ENCODE measurements at places on chromosomes 12 and 14. TPM values are rescaled to one million over a fixed set of nuclear protein-coding genes. Genes with fewer than 3 reads are reported as not detected.

SERPINA12 gene
- total RNA-seq = not detected

TMEM233 gene
- total RNA-seq = 0.51 TPM

TESPA1 gene
- 1.3 TPM for total RNA-seq

CLBA1 gene
- total RNA-seq = 2.6 TPM

EPYC gene
- not detected for total RNA-seq

FAM90A1 gene
- 0.10 TPM for total RNA-seq

POTEG gene
- total RNA-seq = not detected

DNA sequence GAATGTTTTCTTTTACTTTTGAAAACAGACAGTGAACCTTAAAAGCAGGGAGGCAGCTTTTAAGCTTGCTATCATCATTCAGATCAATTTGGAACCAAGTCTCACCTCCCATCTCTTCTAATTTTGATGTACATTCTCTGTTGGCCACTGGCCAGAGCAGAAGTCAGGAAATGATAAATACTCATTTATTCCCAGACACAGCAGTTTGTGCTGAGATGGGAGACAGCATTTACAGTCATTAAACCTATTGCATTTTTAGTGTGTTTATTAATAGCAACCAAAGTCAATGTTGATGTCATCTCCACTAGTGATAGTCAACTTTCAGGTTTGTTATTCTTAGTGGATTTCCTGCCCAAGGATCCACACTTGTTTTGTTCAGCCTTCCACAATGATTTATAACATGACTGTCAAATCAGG lies 320.0 kb upstream of the ATP2B1 start:
- no peak overlapping the region for H3K4me3 ChIP-seq
- no peaks in the 10 kb centered on the region for H3K27me3 ChIP-seq
- no peak for DNase-seq

GRCh38 chr14:104121142-104121541 lies 17.2 kb upstream of the KIF26A start:
- H3K4me3 ChIP-seq = no peak overlapping the region
- H3K36me3 ChIP-seq = no peaks in the 10 kb centered on the region

DNA sequence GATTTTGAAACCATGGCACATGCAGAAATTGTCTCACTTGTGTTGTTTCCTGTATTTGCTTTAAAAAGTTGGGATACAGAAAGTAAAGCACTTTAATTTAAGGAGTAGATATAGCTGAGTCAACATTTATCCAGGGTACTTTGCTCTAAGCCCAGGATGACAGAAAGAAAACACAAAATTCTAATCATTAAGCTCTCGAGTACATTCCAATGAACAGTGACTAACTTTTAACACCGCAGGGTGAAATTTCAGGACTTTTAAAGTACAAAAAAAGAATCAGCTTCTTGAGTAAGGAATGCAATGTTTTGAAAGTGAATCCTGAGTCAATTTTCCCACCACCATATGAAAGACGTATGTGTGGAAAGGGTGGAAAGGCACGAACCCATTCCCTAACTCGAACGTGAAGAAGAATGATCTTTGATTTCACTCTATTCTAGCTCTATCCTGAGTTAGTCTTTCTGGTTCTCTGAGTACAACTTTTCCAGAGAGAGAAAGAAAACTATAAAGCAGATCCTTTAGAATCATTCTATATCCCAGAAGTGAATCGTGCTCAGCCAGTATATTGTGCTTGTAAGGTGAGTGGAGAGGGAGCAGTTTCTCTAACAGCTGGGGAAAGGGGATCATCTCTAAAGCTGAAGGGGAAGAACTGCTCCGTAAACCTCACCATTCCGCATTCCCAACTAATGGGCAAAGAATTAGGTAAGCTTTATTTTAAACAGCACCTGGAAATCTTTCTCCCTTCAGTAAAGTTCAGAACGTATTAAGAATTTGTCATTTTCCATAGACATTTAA lies 779.0 kb upstream of the FLRT2 start:
- DNase-seq = no peak
- H3K36me3 ChIP-seq = no peaks in the 10 kb centered on the region
- no peaks in the 10 kb centered on the region for H3K4me1 ChIP-seq
- H3K4me3 ChIP-seq = no peak overlapping the region

GRCh38 chr12:93055221-93055620 lies 126.1 kb upstream of the EEA1 start:
- H3K4me3 ChIP-seq = no peak overlapping the region
- H3K4me1 ChIP-seq = peaks cover 7% of the 10 kb centered on the region
- H3K27ac ChIP-seq = no peak overlapping the region
- H3K36me3 ChIP-seq = no peaks in the 10 kb centered on the region
- DNase-seq = no peak

GRCh38 chr12:105041186-105041585 lies 43.1 kb downstream of the ALDH1L2 start:
- no peaks in the 10 kb centered on the region for H3K4me1 ChIP-seq
- no peak overlapping the region for H3K27ac ChIP-seq
- H3K4me3 ChIP-seq = no peak overlapping the region
- H3K36me3 ChIP-seq = no peaks in the 10 kb centered on the region
- H3K27me3 ChIP-seq = no peaks in the 10 kb centered on the region

GRCh38 chr14:54108481-54109471 lies 152.2 kb upstream of the BMP4 start:
- H3K4me1 ChIP-seq = peaks cover 29% of the 10 kb centered on the region
- no peaks in the 10 kb centered on the region for H3K27me3 ChIP-seq
- H3K36me3 ChIP-seq = no peaks in the 10 kb centered on the region
- DNase-seq = no peak

DNA sequence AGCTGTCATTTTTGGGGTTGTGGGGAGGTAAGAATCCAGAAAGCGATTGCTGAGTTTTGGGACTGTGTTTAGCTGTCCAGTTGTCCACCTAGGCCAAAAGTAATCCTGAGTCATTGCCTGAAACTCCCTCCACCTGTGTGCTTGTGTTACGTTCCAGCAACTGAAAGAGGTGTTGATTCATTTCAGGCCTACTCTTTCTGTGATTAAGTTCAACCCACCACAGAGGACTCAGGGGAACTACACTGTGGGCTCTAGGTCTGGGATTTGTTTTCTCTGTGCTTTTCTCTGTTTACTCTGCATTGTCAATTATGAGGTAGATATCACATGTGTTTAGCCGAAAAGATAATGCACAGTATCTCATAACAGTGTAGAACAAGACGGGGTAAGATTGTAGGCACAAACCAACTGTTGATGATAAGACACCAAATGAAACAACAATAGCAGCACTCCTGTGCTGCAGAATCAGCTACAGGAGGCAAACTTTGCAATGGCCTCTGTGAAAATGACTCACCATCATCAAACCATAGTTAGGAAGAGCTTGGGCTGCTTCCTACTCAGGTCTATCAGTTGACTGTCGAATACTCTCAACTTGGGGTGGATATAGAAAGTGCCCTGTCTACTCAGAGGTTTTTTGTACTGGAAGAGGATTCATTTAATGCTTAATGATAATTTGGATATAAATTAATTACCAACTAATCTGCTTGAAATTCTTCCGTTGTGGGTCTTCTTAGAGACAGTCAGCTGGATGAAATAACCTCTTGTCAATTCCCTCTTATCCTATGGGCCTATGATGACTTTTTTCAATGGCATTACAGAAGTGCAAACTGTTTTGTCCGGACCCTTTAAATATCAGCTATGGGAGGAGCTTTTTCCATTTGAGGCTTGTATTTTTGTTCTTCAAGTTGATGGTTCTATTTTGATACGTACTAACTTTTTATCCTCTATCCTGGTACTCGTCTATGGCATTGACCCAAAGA lies 385.9 kb downstream of the BMP4 start:
- H3K27ac ChIP-seq = no peak overlapping the region
- DNase-seq = no peak
- no peaks in the 10 kb centered on the region for H3K27me3 ChIP-seq
- no peaks in the 10 kb centered on the region for H3K4me1 ChIP-seq
- H3K36me3 ChIP-seq = no peaks in the 10 kb centered on the region

DNA sequence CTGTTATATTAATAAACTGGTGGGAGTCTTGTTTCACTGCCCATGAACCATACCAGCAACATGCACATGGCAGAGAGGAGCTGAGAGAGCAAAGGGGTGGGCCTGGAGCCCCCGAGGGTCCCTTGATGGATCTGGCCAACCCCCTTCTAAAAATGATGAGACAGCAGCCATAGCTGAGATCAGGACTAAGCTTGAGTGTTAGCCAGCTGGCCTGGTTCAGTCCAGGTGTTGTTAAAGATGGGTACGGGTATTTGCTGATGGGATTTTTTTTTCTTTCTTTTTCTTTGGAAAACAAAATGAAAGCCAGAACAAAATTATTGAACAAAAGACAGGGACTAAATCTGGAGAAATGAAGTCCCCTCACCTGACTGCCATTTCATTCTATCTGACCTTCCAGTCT lies 16.0 kb downstream of the PCBP2 start:
- H3K4me3 ChIP-seq = no peak overlapping the region
- no peaks in the 10 kb centered on the region for H3K27me3 ChIP-seq
- peaks cover 98% of the 10 kb centered on the region for H3K36me3 ChIP-seq
- DNase-seq = no peak
- no peak overlapping the region for H3K27ac ChIP-seq

DNA sequence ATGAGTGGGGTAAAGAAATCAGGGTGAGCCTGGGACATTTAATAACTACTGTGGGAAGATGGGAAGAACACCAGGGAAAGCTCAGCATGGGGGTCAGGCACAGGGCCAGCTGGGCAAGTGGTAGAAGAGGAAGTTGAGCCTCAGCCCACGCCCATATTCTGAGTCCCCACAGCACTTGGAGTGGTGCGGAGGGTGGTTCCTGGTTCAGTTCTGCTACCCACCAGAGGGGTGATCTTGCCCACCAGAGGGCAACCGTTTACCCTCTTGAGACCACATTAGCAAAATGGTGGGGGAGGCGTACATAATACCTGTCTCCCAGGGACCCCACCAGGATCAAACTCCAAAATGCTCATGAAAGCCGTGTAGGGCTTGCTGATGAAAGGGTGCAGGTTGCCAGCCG lies 16.8 kb upstream of the ANKRD33 start:
- H3K36me3 ChIP-seq = no peaks in the 10 kb centered on the region
- no peak for DNase-seq
- no peak overlapping the region for H3K4me3 ChIP-seq
- H3K4me1 ChIP-seq = peaks cover 23% of the 10 kb centered on the region

- peaks cover 5% of the 10 kb centered on the region for H3K4me1 ChIP-seq
- DNase-seq = no peak
- no peak overlapping the region for H3K4me3 ChIP-seq
- H3K27ac ChIP-seq = no peak overlapping the region
Measured at GRCh38 chr14:75842551-75842950, 139.2 kb downstream of the TGFB3 start.

GRCh38 chr12:94721173-94721572 lies 70.8 kb upstream of the TMCC3 start:
- H3K27me3 ChIP-seq = no peaks in the 10 kb centered on the region
- no peak for DNase-seq
- H3K4me1 ChIP-seq = no peaks in the 10 kb centered on the region
- H3K36me3 ChIP-seq = no peaks in the 10 kb centered on the region
- no peak overlapping the region for H3K27ac ChIP-seq

GRCh38 chr12:79000501-79000900 lies 135.9 kb downstream of the SYT1 start:
- H3K4me1 ChIP-seq = no peaks in the 10 kb centered on the region
- no peak overlapping the region for H3K27ac ChIP-seq
- H3K27me3 ChIP-seq = no peaks in the 10 kb centered on the region
- H3K4me3 ChIP-seq = no peak overlapping the region
- no peak for DNase-seq

- no peaks in the 10 kb centered on the region for H3K36me3 ChIP-seq
- H3K4me1 ChIP-seq = no peaks in the 10 kb centered on the region
- H3K4me3 ChIP-seq = no peak overlapping the region
- H3K27me3 ChIP-seq = no peaks in the 10 kb centered on the region
Measured at GRCh38 chr12:82414044-82414443, 55.7 kb downstream of the METTL25 start.

DNA sequence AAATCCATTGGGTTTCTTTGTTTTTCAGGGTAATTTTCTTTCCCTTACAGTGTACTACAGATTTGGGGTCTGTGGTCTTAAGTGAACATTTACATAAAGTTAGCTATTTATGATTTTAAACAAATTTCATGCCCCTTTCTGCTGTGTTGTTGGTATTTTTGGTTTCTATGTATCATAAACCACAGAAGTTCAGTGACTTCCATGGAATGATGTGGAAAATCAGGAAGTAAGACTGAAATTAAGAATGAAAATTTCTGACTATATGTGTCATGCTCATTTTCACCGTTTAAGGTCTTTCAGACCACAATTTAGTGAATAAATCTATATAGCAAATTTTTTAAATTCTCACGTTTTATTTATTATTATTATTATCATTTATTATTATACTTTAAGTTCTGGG lies 31.7 kb downstream of the ETV6 start:
- peaks cover 26% of the 10 kb centered on the region for H3K4me1 ChIP-seq
- no peak for DNase-seq
- no peaks in the 10 kb centered on the region for H3K27me3 ChIP-seq
- H3K4me3 ChIP-seq = no peak overlapping the region

DNA sequence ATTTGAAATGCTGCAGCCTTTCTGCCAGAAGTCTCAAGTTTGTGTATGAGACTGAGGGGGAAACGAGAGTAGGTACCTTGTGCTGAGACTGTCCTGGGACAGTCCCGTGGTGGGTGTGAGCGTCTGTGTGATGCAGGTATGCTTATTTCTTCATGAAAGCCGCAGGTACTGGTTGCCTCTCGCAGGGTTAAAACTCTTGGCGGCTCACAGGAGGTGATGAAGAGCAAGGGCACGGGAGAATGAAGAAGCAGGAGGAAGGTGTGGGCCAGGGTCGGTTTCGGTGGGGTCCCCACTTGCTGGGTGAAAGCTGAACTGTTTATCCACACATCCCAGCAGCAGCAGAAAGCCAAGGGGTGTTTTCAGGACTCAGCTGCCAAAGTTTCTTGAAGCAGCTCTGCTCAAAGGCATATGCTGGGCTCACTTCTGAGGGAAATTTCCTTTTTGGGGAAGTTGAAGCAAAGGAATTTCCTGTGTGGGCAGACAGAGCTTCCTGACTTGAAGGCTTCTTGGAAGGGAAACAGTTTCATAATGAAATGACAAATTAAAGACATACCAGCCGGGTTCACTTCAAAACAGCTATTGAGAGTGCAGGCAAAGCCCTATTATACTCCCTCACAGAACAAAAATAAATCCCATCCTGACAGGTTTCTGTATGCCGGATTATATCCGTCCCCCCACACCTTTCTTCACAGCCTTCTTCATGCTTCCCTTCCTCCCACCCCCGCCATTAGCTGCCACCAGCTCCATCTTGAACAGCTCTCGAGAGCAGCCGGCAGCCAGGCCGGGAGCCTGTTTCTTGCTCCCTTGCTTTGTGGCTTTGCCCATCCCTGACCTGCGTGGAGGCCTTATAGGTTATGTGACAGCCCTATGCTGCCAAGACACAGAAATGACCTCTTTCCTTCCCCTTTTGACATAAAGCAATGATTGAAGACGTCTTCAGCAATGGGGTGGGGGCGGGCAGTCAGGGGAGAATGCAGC lies 116.6 kb downstream of the ETV6 start:
- DNase-seq = no peak
- peak overlapping the region; percentile 86 for H3K27ac ChIP-seq
- H3K4me3 ChIP-seq = peak overlapping the region; percentile 6
- H3K4me1 ChIP-seq = peaks cover 87% of the 10 kb centered on the region
- H3K27me3 ChIP-seq = no peaks in the 10 kb centered on the region

- peaks cover 71% of the 10 kb centered on the region for H3K27me3 ChIP-seq
- no peaks in the 10 kb centered on the region for H3K36me3 ChIP-seq
- H3K27ac ChIP-seq = no peak overlapping the region
- no peak overlapping the region for H3K4me3 ChIP-seq
- H3K4me1 ChIP-seq = peaks cover 6% of the 10 kb centered on the region
- DNase-seq = no peak
Measured at GRCh38 chr12:132615579-132616038, 3.0 kb upstream of the P2RX2 start.
